Stimulated activated CD8-positive, alpha-beta memory T cell treated with anti-CD3 and anti-CD28 coated beads, Interleukin-7, amount 100 ng/mL, for 1 hour (primary cell): ENCODE measurements at places on chromosomes 3 and 15.

- DNase-seq: no peak
Measured at GRCh38 chr3:10546820-10547263, 41.5 kb upstream of the ATP2B2 start.

DNA sequence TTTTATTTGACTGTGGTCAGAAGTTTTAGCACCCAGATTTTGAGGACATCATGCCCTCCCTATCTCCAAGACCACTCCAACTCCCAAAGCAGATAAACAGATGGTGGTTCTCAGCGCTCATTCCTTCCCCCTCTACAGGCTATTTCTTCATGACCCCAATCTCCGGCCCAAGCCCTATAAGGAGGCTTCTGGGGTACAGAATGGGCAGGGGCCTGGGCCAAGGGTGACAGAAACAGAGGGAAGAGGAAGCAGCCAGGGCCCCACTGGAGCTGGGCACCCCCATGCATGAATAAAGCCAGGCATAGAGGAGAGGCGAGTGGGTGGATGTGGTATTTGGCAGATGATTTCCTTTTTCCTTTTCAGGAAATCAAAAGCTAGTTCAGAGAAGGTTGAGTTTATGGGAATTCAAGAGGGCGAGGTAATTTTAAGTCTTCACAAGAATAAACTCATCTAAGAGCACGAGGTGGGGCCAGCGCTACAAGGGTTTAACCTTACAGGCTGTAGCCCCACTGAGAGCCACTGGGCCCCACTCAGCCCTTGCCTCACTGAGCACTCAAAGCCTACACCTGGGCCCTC lies 104.8 kb upstream of the HERC1 start:
- DNase-seq: no peak

DNA sequence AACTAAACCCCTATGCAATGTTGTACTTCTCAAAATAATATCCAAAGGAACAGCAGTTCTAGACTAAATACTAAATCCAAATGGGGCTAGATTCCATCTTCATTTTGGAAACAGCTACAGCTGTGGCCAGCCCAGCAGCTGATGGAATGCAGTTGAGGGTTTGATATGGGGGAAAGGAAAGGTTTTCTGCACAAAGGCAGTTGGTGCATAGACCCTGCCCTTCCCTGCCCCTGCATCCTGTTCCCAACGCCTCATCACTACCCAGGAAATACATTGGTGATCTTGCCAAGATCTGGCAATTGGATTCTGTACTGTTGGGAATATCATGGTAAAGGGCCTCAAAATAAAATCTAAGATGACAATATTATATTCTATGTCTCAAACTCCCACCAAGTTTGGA lies 43.9 kb downstream of the DTWD1 start:
- DNase-seq: no peak

- no peak for DNase-seq
Measured at GRCh38 chr15:37981775-37982174, 47.3 kb downstream of the TMCO5A start.

- no peak for DNase-seq
Measured at GRCh38 chr3:192917404-192918274, at the start of gene MB21D2. Gene MB21D2 (minus strand): TSS chr3:192917856. CDS start chr3:192917840, 16 bp downstream.

DNA sequence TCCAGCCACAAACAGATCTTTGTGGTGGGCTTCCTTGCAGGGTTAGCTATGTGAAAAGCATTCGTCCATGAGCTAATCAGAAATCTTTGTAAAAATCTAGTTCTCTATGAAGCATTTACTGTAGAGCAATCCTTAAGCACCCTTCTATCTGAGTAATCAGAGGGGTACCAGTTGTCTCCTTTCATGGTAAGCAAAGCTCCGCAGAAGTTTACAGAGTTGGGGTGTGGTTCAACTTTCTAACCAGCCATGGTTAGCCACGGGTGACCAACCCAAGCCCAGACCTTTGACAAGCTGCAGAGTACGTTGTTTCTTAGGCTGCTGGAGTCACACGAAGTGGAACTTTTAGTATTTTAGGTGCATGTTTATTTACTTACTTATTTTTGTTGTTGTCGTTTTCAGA lies 77.4 kb downstream of the FLNB start:
- no peak for DNase-seq

- DNase-seq: no peak
Measured at GRCh38 chr3:78348664-78349063, 1308.8 kb downstream of the ROBO2 start.

DNA sequence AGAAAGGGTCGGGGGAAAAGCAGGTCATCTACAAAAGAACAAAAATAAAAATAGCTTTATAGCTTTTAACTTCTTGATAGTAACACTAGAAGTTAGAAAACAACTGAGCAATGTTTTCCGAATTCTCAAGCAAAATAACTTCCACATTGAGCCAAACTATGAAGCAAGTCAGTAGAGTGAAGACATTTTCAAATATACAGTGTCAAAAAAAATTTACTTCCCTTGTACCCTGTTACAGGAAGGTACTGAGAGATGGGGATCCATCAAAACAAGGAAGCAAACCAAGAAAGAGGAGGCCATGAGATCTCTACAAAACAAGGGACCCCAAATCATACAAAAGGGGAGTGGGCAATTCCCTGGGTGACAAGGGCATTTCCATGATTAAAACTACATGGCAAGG lies 26.6 kb upstream of the STIMATE start:
- no peak for DNase-seq

- no peak for DNase-seq
Measured at GRCh38 chr3:45120359-45121158, 25.6 kb downstream of the CDCP1 start.

DNA sequence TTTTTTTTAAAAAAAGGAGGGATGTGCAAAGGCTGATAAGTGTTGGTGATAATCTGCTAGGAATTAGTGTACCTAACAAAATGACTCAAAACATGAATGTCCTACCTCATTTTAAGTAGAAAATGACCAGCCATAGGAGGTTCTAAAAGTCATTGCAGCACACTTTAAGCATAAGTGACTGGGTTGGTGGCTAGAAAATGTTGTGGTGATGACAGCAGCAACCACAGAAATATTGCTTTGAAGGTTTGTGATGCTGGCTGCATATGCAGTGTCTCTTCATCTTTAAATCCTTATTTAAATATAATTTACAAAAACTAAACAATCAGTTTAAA lies 55.2 kb downstream of the CMSS1 start:
- no peak for DNase-seq

DNA sequence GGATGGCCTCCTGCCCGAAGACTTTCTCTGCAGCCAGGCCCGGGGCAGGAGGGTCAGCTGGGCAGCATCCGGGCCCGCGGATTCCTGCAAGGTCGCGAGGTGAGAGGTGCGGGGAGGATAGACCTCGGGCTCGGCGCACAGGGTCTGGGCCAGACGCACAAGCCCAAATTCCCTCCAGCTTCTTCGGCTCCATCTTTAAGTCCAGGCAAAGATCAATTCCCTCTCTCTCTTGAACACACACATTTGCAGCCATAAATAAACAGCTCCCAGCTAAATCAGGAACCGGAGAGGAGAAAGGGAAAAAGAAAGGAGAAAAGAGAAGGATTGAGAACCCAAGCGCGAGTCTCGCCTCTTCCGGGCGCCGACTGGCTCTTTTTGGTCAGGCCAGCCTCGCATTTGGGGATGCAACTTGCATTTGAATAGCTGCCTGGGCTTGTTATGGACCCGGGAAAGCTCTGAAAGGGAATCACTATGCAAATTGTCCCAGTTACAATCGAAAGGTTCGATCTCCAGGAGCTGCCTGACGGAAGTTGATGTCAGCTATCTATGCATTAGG lies 14.5 kb upstream of the ONECUT1 start:
- DNase-seq: no peak

DNA sequence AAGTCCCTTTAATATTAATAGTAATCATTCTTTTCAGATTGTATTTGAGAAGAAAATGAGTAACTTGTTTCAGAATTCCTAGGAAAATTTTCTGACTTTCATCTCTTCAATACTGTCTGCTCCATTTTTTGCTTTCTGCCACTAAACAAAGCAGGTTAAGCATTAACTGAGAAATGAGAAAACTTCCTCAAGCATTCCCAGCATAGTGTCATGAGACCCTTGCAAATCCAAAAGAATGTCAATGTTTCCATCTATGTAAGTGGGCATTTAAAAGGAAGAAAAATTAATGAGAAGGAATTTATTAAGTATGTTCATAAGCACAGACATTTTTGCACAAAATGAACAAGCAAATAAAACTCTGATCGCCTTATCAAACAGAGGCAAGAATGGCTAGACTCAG lies 148.0 kb upstream of the STRIT1 start:
- no peak for DNase-seq

- no peak for DNase-seq
Measured at GRCh38 chr3:2599471-2599870, 500.8 kb downstream of the CNTN4 start.

DNA sequence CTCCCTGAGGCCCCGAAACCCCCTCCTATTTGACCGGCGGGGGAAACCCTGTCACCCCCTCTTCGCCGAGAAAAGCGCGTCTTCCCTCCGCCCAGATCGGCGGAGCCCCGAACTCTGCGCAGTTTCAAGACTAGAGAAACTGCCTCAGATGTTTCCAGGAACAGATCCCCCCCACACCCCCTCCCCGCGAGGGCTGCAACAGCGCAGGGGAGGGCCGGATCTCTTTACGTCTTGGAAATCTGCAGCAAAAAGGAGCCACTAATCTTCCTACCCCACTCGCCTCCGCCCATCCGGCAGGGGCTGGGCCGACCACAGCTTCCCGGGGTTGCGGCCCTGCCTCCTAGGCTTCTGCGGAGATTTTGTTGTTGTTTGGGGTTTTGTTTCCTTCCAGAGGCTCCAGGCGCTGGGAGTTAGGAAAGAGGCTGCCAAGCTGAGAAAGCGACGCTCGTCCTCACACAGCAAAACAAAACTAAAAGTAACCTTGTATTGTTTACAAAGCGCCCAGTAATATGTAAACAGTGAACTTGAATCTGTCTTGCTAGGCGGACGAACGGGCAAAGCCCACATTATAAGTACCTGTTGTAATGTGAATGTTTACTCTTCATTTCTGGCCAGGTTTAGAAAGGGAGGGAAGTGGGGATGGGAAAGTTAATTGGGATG lies 2.2 kb downstream of the FOXB1 start:
- DNase-seq: peak; percentile 56

DNA sequence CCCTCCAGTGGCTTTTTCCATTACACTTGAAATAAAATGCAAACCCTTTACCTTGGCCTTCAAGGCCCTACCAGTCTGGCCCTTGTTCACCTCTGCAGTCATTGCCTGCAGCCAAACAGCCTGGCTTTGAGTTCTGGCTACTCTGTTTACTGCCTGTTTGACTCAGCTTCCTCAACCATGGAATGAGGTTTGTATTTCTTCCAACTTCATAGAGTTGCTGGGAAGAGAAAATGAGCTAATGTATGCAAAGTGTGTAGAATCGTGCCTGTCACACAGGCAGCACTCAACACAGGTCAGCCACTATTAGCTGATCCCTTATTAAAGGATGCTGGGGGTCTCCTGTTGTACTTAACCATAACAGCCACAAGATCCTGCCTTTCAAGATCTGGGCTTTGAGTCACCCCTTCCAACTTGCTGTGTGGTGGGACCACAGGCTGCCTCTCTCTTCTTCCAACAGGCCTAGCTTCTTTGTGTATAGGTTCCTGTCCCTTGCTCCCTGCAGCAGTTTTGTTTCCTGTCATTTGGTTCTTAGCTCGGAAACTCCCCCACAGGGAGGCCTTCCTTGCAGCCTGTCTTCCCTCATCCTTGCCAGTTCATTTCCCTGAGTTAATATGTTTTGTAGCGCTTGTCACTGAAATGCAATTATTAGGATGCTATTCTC lies 6.4 kb downstream of the MED12L start:
- DNase-seq: no peak

DNA sequence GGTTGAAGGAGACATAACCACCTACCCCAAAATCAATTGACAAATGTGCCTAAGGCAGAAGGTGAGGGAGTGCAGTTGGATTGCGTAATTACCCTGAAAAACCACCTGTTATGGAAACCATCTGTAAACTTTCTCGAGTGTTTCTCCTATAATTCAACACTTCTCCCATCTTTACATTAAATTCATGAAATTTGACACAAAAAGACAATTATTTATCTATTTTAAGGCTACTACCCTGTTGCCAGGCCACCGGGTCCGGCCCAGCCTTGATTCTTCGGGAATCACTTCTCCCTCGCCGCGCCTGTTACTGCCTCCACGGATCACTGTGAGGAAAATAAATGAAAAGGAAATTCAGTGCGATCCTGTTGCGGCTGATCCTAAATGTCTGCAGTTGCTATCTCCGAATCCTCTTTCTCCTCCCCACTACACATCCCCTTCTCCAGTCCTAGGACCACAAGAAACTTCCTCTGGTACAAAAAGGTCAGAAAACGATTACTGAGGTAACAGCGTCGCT lies 646 bp downstream of the IQCB1 start:
- no peak for DNase-seq

DNA sequence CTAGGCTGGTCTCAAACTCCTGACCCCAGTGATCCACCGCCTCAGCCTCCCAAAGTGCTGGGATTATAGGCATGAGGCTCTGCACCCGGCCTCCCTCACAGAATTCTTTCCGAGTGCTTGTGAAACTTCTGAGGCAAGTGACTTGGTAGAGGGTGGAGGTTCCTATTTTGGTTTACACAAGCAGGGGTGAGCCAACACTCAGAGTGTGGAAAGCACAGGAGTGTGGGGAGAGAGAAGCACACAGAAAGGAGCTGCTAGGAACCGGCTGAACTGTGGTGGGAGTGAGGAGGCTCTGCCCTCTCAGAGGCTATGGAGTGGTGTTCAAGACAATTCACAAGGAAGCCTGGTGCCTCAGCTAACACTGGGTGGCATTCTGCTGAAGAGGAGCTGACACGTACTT lies 7.7 kb downstream of the CAPN3 start:
- no peak for DNase-seq

DNA sequence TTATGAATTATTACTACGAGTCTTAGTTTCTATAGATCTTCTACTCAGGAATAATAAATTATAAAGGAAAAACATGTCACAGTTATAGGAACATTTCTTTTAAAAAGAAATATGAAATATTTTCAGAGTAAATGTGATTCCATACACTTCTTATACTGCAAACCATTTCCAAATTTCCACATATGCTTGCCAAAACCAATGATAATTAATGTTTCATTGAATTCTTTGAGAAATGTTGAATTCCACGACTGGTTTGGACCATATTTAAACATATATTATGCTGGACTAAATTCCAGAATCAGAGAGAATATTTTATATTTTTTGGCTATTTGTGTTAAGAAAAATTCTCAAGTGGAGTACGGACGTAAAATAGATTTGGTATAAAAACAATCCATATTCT lies 144.6 kb downstream of the EPHA3 start:
- DNase-seq: no peak

DNA sequence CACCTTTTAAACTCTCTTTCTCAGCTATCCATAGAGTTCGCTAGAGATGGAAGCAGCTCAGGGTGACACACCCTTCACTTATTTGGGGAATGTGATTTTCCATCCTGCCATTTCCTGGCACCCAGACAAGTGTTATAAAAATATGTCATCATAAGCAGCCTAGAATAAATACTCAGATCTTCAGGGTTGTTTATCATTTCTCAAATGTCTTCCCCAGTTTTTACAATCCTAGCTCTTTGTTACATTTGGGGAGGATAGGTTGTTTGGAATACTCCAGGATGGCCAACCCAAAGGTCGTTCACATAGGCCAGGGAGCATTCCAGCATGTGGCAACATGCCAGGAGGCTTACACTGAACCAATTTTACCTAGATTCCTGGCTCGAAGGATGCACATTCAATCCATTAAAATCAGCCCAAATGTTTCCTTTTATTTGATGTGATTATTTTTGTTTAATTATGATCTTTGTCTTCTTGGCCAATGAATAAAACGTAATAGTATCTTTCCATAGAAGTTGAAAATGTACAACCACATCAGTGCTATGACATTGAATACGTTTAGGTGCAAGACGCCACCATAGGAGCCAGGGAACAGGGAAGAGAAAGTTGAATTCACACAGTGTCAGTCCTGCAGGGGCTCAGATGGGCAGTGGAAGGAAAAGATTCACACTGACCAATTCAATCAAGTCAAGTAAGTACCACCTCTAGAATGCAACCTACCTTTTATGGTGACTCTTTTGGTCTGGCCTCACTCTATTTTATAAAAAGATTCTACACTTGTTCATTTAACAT lies 537.7 kb upstream of the MDFIC2 start:
- no peak for DNase-seq
